ENCODE measurements at places on chromosomes 12 and 14.

DNA sequence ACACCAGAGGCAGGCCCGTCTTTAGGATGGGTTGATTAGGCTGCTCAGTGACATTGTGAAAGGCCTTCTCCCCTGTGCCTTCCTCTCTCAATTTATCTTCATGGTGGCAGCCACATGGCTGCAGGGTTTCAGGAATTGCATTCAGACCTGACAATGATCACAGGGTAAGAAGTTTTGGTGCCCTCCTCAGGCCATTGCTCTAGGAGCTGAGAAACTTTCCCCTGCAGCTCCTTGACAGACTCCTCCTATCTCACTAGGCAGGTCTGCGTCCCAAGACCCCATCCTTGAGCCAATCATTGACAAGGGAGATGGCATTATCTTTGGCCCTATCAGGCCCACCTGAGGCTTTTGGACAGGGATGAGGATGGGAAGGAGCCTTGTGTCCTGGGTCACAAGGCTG, 57.4 kb upstream of the ANO4 start:
- DNase-seq = no peak

- peak; percentile 11 for DNase-seq
Observed at GRCh38 chr14:59427653-59428580, 37.3 kb downstream of the GPR135 start.

- DNase-seq = no peak
Observed at GRCh38 chr12:49008943-49009342, 9.6 kb downstream of the PRKAG1 start.

GRCh38 chr12:6302621-6303020, 7.9 kb upstream of the PLEKHG6 start:
- DNase-seq = no peak

- no peak for DNase-seq
Observed at GRCh38 chr12:132210223-132211055, 66.2 kb downstream of the NOC4L start.

DNA sequence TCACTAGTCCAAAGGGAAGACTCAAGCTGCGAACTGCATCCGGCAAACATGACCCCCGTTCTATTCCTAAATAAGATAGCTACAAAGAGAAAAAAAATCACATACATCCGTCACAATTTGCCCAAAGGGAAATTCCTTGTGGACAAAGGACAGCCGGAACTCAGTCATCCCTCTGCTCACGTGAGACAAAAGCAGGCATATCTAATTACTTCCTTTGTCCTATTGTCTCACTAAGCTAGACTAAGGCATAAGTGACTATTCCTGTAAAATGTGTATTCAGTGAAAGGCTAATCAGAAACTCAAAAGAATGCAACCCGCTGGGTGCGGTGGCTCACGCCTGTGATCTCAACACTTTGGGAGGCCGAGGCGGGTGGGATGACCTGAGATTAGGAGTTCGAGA, 27.2 kb upstream of the NINJ2 start:
- DNase-seq = no peak

DNA sequence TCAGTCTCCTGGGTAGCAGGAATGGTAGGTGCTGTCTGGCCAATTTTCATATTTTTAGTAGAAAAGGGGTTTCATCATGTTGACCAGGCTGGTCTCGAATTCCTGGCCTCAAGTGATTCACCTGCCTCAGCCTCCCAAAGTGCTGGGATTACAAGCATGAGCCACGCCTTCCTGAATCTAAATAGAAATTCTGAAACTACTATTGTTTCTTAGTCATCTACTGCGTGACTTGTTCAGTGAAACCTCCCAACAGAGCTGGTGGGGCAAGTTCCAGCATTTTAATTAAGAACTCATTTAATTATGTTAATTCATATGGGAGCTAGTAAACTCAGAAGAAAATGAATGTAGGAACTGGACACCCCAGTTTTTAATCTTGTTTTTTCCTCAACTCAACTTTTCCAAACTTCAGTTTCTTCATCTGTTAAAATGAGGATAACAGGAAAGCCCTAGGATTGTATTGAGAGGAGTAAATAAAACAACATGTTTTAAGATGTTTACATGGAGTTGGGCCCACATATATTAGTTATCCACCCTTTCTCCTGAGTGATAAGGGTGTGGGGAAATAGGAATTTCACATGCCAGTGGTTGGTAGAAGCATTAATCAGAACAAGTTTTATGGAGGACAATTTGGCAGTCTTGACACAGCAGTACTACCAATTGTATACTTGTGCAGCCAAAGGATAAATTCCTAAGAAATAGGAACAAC, 335.8 kb upstream of the E2F7 start:
- no peak for DNase-seq

DNA sequence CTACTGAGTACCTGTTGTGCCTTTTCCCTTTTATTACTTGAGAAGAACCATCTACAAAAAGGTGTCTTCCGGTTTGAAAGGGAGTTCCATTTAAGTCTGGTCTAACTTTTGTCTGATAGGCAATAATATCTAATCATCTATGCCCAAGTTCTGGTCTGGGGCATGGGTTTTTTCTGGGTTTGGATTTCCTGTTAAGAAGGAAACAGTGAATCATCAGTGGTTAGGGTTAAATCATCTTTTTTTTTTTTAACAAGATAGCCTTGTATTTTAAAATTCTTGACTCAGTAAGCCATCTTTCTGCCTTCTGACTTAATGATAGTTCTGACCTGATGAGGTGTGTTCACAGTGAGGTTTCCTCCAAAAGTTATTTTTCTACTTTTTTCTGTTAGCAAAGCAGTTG, 29.3 kb upstream of the CPNE8 start:
- DNase-seq = no peak

- DNase-seq = no peak
Observed at GRCh38 chr14:57089901-57090300, 178.8 kb downstream of the EXOC5 start.

DNA sequence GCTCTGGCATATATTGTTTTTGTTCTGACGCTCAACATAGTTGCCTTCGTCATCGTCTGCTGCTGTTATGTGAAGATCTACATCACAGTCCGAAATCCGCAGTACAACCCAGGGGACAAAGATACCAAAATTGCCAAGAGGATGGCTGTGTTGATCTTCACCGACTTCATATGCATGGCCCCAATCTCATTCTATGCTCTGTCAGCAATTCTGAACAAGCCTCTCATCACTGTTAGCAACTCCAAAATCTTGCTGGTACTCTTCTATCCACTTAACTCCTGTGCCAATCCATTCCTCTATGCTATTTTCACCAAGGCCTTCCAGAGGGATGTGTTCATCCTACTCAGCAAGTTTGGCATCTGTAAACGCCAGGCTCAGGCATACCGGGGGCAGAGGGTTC, 77.0 kb downstream of the GTF2A1 start:
- no peak for DNase-seq

DNA sequence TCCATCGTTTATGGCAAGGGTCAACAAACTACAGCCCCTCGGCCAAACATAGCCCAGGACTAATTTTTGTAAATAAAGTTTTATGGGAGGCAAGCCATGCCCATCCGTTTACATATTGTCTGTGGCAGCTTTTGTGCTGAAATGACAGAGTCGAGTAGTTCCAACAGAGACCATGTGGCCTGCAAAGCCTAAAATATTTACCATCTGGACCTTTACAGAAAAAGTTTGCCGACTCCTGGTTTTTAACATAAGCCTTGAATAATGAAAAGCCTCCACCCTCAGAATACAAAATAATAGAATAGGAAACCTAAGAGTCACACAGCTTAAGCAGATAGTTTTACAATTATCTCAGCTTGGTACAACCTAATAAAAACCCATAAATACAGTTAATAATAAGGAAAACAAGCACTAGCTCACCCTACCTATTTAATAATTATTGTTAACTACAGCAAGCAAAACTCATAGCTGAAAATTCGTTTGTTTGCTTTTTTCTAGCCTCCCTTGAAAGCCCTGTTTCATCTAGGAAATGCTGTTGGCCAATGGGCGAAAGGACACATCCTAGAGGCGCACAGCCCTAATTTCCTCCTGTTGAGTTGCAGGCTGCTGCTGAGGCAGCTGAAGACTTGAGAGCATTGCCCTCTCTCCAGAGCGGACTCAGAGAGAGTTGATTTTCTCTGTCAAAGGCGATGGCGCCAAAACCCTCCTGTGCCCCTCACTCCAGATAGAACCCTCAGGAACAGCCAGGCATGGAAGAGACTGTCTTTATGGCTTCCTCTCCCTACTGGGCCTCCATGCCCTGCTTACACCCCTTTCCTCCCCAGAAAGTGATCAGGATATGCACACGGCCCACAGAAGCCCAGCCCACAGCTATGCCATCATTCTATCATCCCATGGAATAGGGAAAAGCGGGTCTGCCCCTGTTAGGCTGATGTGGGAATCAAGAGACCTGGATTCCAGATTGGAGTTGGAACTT, 107.2 kb downstream of the DPF3 start:
- no peak for DNase-seq

GRCh38 chr12:59737725-59738463, 142.1 kb downstream of the SLC16A7 start:
- DNase-seq = no peak

- DNase-seq = no peak
Observed at GRCh38 chr14:41668356-41668755, 61.7 kb downstream of the LRFN5 start.

GRCh38 chr12:123621101-123621500, 12.4 kb downstream of the EIF2B1 start:
- DNase-seq = no peak

DNA sequence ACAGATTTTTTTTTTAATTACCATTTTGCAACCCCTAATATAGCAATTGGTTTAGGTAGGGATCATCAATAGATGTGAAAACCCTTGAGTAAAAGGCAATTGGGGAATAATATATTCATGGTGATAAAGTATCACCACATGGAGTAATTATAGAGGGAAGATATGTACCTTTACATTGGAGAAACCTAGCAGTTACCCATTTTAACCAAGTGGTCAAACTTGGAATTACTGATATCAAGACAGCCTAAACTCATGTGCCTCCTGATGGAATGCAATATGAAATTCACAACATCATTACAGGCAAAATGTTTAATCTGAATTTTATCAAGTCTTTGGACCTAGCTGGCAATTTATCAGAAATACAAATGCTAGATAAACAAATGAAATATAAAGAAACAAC, 6.7 kb upstream of the SLC10A1 start:
- DNase-seq = no peak

GRCh38 chr14:52086711-52087110, 17.9 kb upstream of the NID2 start:
- no peak for DNase-seq

- no peak for DNase-seq
Observed at GRCh38 chr12:62078020-62078419, 182.2 kb upstream of the USP15 start.

- peak; percentile 15 for DNase-seq
Observed at GRCh38 chr14:106372870-106373652, 846.7 kb downstream of the TMEM121 start.

DNA sequence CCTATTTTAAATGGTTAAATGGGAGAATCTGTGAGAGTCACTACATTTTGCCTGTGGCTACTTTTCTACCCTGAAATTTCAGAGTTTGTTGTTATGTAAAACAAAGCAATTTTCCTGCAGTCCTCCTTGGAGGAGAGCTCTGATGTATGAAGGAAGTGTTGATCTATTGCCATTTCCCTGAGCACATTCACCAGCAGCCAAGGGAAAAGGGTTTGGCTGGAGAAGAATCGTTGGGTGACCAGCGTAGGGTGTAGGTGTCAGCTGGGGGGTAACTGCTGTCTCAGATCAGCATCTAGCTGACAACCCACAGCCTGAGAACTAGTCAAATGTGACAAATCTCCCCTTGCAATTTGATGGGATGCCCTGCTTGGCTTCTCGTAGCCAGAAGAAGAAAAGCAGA, 230.5 kb downstream of the PDZRN4 start:
- DNase-seq = no peak

DNA sequence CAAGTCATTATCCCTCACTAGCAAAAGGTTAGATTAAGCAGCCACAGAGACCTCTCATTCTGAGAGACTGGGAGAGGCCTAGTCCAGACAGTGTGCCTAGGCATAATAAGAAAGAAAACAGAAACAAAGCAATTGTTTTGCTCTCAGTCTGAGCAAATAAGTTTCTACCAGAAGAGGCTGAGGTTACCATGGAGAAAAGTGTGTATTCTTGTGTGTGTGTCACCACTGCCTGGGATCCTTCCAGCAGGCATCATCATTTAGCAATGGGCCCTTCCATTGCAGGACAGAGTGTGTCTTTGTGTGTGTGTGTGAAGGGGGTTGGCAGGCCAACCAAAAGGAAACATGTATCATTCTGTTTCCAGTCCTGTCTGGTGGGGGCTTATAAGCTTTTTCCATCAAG, 3.7 kb downstream of the EFS start:
- no peak for DNase-seq

GRCh38 chr14:89185919-89186855, 230.8 kb downstream of the FOXN3 start:
- no peak for DNase-seq

DNA sequence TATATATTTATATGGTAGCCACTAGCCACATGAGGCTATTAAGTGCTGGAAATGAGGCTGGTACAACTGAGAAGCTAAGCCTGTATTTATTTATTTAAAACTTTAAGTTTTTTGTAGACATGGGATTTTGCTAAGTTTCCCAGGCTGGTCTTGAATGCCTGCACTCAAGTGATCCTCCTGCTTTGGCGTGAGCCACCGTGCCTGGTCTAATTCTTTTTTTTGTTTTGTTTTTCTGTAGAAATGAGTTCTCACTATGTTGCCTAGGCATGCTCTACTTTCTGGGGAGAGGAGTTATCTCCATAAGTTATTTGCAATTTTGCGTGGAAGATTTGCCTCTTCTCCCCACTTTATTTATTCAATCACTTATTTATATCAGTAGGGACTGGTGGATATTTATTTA, 4.8 kb upstream of the SNRNP35 start:
- no peak for DNase-seq

DNA sequence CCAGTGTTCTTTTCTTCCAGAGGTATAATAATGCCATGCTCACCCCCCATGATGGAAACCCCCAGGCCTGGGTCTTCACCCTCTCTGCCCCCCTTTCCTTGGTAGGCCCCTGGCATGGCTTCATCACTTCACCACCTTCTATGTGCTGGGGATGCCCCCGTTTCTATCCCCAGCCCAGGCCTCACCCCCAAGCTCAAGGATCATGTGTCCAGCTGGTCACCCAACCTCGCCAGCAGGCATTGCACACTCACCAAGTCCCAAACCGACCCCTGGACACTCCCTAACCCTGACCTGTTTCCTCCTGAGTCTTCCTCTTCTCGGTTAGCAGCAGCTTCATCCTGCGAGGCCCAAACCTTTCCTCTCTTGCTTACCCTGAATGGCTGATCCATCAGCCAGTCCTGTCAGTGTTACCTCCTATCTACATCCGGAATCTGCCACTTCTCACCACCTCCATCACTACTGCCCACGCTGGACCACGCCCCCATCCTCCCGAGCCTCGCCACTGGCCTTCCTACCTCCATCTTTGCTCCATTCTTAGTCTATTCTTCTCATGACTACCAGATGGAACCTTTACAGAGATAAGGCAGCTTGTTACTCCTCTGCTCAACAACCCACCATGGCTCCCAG, 69.0 kb downstream of the MVK start:
- no peak for DNase-seq

DNA sequence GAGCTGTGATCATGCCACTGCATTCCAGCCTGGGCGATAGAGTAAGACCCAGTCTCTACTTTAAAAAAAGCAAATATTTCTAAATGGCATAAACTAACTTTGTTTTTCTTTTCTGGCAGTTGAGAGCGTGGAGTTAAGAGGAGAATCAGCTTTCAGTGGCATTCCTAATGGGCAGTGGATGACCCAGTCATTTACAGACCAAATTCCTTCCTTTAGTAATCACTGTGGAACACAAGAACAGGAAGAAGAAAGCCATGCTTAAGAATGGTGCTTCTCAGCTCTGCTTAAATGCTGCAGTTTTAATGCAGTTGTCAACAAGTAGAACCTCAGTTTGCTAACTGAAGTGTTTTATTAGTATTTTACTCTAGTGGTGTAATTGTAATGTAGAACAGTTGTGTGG, 21.2 kb downstream of the TDG start:
- DNase-seq = no peak

GRCh38 chr12:120457133-120457532, 10.9 kb downstream of the GATC start:
- DNase-seq = no peak
